ENCODE measurements at places on chromosomes 5 and 9.

DNA sequence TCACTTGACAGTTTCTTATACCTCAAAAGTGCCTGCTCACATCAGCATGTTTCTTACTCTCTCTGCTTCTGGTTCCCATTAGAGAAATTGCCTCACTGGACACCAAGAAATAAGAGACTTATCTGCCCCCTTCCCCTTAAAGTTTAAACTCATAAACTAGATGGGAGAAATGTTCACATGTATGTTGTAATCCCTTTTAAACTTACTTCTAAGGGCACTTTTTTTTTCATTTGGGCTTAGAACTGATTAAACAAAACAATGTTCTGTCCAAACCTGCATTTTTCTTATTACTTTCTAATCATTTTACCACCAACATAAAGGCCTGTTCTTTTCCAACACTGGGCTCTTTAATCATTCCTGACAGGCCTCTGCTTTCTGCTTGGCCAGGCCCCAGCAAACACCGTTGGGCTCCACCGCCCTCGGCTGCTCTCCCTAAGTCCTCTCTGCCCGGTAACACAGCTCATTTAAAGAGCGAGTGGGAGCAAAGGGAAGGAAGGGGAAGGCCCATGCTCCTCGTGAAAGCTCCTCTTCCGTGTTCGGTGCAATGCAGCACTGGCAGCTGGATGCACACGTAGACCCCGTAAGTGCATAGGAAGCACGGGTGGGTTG, 53.4 kb downstream of the ROR2 start:
- DNase-seq = no peak

GRCh38 chr5:122704247-122705036, 70.4 kb upstream of the SNX2 start:
- DNase-seq = no peak

- no peak for DNase-seq
These were observed 132.9 kb downstream of the ADAMTSL1 start for GRCh38 chr9:18606846-18607245.

DNA sequence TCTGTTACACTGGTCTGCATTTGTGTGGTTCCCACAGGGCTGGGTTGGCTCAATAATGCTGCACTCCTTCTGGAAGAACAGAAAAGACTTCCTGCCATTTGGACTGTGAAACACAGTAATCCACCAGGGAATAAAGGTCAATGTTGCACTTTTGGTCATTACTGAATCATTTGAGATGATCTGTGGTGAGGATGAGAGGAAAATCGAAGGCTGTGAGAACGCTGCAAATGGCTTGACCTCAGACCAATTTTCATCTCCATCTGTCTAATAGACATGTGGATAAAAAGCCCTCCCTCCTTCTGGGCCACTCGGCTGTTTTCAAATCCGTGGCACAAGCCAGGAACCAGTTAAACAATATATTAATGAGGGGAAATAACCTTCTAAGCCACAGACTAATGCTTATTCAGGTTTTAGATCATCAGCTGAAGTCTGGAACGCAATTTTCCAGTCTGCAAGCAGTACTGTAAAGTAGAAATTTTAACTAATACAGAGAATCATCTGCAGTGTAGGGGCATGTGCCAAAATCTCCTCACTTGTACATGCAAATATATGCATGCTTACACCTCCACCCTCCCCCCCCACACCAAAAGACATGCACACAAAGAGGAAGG, 20.2 kb downstream of the TLE1 start:
- no peak for DNase-seq

- no peak for DNase-seq
These were observed 71.5 kb downstream of the FCHO2 start for GRCh38 chr5:73027361-73027760.

- DNase-seq = no peak
These were observed 235.2 kb upstream of the DAB2 start for GRCh38 chr5:39660020-39660419.

- peak; percentile 11 for DNase-seq
These were observed 95.7 kb downstream of the KCNT1 start for GRCh38 chr9:135797507-135798262.

DNA sequence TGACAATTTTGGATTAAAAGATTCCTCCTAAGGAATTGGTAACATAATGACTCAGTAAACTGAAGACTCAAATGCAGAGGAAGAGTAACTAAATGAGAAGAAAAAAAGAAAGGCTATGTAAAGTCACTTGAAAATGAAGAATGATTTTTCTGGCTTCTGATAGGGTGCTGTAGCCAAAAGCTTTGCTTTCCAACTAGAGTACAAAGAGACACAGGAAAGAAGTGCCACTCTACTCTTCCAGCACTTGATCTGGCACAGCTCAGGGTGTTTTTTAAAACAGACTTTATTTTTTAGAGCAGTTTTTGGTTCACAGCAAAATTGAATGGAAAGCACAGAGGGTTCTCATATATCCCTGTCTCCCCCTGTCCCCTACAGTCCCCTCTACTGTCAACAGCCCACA, 122.5 kb downstream of the LMNB1 start:
- no peak for DNase-seq

DNA sequence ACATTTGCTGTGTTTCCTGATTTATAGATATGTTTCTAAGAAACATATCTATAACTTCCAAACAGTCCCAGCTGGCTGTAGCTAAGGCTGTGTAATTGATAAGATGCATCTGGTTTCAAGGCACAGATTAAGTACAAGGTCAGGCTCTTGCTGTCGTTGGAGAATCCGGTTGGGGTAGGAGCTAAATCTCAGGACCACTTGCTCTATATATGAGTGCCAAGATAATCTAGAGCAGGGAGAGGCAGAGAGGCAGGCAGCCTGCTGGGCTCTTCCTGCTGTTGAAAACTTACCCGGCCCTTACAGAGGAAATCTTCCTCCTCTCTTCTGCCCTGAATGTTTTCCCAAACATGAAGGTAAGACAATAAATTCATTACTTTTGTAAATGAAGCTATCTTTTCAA, at the start of gene C7:
TSS of gene C7 (plus strand) at position 234 of the 400 bp plus-strand sequence. CDS start at position 348, 114 bp downstream.
- DNase-seq = no peak

DNA sequence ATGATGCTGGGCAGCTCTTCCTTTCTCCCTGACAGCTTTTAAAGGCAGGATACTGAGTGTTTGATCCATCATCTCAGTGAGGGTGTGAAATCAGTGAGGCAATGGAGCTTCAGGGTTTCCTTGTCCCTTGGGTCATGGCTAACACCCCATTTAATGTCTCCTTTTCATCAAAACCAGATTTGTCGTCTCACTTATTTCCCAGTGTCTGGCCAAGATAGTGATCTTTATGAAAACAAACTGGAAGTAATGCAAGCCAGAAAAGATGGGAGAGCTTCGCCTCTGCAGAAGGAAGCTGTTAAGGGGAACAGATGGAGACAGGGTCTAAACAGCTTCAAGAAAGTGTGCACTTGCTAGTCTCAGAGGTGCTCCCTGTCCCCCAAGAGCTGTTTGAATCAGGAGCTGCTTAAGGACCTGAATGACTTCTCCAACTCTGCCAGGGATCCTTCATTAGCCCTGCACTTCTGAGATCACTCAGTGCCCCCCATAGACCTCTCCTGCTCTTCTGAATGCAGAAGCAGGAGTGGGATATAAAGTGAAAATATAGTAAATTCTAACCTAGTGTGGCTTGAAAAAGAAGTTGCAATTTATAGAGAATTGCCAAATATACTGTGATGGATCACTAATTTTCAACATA, 96.1 kb downstream of the F2RL2 start:
- no peak for DNase-seq

GRCh38 chr5:30918171-30918570, 275.3 kb upstream of the CDH6 start:
- no peak for DNase-seq

DNA sequence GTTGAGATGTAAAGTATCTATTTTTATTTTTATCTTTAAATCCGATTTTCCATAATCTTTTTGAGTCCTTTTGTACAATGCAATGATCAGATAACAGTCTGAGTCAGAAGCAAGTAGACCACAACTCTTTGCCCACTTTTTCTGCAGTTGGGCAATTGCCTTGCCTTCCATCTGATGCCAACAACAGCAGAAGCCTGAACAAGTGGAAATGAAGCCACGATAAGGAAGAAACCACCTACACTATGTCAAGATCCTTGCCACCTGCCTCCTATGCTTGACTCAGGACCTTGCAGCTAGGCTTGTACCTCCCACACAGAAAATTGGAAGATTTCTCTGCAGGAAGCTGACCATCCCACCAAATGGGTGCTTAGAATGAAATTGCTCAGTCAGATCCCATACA, 78.6 kb downstream of the ANXA1 start:
- no peak for DNase-seq

DNA sequence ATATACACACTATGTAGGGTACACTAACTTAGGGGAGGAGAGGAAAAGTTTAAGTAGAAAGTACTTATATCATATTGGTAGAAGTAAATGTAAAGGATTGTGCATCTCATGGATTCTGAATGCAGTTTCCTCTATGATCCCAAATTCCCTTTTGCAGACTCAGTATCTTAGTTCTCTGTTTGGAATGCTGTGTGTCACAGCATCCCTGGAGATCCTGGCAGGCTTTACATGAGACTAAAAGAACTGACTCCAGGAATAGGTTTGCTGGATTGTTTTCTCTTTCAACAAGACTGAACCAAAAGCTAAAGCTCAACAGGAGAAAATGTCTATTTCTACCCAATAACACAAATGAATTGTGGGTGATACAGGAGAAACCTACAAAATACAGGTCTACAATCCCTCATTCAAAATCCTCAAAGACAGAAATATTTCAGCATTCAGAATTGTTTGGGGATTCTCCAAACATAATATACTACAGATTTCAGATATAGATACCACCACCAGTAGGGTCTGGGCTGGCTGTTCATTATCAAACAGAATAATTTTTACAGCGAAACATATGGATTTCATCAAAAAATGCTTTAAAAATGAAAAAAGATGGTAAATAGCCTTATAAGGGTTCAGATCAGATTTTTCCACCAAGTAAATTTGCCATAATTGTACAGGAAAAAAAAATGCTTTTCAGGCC, 324.7 kb upstream of the GRAMD2B start:
- no peak for DNase-seq

DNA sequence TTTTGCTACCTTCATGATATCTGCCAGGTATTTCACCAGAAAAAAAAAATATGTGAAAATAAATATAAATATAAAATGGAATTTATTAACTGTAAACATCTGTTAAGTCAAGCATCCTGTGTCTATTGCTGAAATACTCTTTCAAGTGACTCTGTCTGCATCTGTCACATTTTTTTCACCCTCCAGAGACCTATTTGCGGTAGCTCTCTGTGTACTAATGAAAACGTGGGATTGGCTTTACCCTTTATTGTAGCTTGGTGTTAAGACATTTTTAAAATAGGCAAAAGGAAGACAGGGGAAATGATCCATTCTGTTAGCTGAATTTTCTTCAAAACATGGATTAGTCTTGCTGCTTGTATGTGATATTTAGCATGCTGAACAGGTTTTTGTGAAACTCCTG, 536.0 kb upstream of the WWC1 start:
- DNase-seq = no peak

DNA sequence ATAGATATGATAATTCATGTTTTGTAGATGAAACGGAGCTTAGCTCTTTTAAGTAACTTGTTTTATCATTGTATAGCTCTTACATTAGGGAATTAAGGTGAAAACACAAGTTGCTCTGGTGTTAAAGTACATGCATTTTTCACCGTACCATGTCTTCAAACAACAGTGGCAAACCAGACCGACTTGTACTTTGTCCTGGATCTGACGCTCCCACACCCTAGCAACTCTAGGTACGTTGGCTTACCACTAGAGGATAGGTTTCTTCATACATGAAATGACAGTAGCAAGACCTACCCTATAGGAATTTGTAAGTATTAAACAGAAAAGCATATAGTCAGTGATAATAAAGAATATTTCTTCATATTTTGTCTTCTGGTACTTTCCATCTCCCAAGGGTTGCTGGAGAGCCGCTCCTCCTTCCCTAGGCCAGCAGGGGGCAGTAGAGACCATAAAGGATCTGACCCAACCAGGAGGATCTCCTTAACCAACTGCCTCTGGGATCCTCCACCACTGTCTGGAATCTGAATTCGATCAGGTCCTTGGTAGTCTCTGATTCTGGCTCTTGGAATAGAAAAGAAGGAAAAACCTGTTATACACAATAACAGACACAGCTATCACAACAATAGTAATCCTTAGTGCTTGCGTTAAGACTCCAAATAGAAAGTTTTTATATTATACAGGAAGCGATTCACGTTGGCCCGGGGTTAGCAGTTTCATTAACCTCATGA, 136.7 kb downstream of the CAVIN4 start:
- peak; percentile 15 for DNase-seq

DNA sequence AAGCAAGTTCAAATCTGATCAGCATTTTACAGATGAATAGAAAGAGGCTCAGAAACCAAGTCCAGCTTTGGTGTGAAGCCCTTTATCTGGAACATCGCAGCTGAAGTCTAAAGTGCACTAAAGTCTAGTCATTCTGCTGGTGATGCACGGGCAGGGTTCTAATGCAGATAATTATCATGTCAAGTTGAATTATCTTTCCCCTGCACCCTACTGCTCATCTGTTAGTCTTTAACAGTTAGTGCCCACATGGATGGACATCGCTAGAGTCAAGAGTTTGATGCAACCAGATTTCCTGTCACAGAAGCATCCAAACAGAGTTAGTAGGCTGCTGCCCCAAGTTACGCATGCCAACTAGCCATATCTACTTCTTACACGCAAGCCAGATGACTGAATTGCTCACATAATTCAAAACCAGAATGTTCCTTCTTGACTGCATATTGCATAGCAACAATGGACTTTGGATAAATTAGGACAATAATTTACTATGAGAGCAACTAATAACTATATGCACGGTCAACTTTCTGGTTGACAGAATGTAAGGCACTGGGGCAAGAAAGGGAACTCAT, 1.6 kb upstream of the TOMM5 start:
- DNase-seq = no peak

GRCh38 chr5:60826653-60827052, 17.4 kb downstream of the ELOVL7 start:
- DNase-seq = no peak

GRCh38 chr9:130714586-130715110, 21.1 kb downstream of the EXOSC2 start:
- DNase-seq = no peak

DNA sequence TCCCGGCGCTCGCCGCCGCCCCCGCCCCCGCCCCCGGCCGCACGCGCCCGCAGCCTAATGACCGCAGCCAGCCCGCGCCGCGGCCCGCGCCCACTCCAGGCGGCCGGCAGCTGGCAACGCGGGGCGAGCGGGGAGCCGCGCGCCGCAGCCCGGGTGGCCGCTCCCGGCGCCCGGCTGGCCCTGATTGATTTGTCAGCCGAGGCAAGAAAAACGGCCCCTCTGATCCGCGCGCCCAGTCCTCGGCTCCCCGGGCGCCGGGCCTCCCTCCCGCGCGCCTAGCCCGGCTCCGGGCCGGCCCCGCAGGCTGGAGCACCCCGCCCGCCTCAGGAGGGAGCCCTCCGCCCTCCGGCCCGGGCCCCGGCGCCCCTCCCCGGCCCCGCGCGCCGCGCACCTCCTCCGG, 11.9 kb upstream of the LHX2 start:
- no peak for DNase-seq

GRCh38 chr9:126527109-126527825, 86.5 kb upstream of the LMX1B start:
- no peak for DNase-seq

GRCh38 chr9:100580257-100580656, 2.4 kb downstream of the CAVIN4 start:
- DNase-seq = no peak

GRCh38 chr5:171122372-171122771, 186.7 kb upstream of the TLX3 start:
- no peak for DNase-seq

GRCh38 chr5:120552638-120553037, 88.5 kb downstream of the PRR16 start:
- no peak for DNase-seq

All from activated CD4-positive, alpha-beta T cell treated with anti-CD3 and anti-CD28 coated beads, Interleukin-2, amount 50 U/mL, for 1 hour (primary cell).